ENCODE measurements at places on chromosomes 3 and 15.

DNA sequence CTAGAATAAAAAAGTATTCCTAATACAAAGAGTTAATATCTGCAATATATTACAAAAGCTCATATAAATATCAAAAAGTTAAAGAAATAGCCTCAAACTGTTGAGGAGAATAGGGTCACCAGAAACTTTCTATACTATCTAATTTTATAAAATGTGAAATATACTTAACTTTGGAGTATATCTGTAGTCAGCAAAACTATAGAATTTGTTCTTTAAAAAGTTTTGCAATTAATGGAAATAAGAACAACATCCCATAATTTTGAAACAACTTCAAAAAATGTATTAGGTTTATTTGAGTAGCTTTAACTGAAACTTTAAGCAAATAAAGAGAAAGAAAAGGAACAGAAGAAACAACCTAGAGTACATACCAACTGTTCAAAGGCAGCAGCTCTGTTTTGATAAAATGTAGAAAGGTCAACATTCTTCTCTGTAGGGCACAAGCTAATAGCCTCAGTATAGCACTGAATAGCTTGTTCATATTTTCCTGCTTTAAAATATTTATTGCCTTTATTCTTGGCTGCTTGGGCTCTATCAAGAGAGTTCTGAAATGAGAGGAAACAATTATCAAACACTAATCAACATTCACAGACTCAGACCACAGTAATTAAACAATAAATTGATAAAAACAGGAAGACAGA lies 14.3 kb downstream of the TOMM70 start:
- no peak for DNase-seq

GRCh38 chr15:85800478-85801123 lies 5.9 kb upstream of the KLHL25 start:
- DNase-seq, result peak; percentile 34

DNA sequence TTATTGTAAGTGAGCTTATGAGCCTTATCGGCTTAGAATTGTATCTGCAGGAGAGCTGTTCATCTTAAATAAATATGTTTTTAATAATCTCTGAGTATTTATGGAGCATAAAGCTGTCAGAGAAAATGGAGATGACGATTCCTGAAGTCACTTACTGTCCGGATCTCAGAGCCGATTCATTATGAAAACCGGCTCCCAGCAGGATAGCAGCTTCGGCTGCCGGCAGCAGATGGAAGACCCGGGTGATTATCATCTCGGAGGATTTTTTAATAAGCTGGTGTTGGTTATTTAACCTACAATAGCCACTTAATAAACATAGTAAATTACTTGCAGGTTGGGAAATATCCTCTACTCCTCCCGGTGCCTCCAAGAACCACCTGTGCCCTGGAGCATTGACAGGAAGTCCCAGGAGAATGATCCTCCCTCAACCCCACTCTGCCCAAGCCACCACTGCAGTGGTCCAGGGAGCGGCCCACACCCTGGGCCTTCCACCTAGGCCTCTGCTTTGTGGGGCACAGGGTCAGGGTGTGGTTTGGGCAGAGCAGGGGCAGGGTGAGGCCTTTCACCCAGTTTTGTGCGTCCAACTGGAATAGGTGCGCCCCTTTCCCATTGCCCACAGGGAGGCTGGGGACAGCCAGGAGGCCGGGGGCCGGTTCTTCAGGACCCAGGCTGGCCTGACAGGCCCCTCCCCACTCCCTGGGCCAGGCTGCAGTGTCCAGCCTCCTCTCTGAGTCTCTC lies 42.2 kb upstream of the PRR23E start:
- DNase-seq, result no peak

DNA sequence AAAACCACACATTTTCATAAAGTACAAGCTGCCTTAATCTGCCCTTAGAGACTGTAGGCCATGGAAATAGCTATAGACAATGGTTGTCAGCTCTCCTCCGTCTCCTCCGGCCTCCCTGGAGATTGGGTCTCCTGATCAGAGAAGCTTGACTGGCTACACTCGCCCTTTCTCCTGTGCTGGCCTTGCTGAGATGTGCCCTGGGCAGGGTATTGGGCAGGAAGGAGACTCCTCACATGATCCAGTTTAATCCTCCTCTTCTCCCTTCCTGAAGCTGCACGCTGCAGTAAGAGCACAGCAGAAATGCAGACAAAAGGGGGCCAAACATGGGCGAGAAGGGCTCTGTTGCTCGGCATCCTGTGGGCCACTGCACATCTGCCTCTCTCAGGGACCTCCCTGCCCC lies at the start of gene SLC24A5:
Gene SLC24A5, plus strand, starts transcription at position 246 of the 400 bp plus-strand sequence. Its CDS starts 55 bp downstream, at position 301.
- no peak for DNase-seq

GRCh38 chr3:31713816-31714215 lies 181.1 kb downstream of the STT3B start:
- DNase-seq, result no peak

GRCh38 chr15:38991126-38991525 lies 426.5 kb upstream of the RASGRP1 start:
- DNase-seq, result peak; percentile 70

Data from fibroblast of skin of right biceps (primary cell).